Psoas muscle (tissue), 8 donors: ENCODE measurements at places on chromosomes 12 and 14. TPM values are rescaled to one million over a fixed set of nuclear protein-coding genes. Genes with fewer than 3 reads are reported as not detected.

IL26 gene
- total RNA-seq: not detected

SLC7A7 gene
- total RNA-seq: 1.3 TPM

CFL2 gene
- 529 TPM for total RNA-seq

BCL11B gene
- total RNA-seq: not detected

AP4S1 gene
- 4.2 TPM for total RNA-seq

HOXC10 gene
- total RNA-seq: 3.0 TPM

ZFYVE1 gene
- total RNA-seq: 17.6 TPM

ANO6 gene
- 121 TPM for total RNA-seq

NUMB gene
- 21.8 TPM for total RNA-seq
